ENCODE measurements at places on chromosomes 5 and 9. TPM values are rescaled to one million over a fixed set of nuclear protein-coding genes. Genes with fewer than 3 reads are reported as not detected.

- no peak for DNase-seq
Observed at GRCh38 chr5:65094279-65094678, 325.5 kb downstream of the CWC27 start.

GRCh38 chr5:169577951-169578350 is 5.6 kb upstream of the SPDL1 start:
- DNase-seq: no peak

DNA sequence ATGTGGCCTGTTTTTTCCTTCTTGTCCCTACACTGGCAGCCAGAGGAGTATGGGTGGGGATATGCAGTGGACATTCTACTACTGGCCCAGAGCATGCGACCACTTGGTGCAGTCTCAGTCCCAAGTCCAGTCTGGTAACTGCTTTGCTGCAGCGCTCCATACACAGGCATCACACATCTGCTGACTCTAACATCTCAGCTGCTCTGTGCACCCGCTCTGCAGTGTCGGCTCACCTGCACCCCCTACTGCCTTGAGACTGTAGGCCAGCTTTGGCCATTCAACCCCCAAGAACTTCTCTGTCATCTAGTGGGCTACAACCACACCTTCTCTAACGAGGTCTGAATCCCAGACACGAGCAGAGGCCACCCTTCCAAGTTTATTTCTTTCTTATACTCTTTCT is 46.4 kb upstream of the SLCO6A1 start:
- no peak for DNase-seq

DNA sequence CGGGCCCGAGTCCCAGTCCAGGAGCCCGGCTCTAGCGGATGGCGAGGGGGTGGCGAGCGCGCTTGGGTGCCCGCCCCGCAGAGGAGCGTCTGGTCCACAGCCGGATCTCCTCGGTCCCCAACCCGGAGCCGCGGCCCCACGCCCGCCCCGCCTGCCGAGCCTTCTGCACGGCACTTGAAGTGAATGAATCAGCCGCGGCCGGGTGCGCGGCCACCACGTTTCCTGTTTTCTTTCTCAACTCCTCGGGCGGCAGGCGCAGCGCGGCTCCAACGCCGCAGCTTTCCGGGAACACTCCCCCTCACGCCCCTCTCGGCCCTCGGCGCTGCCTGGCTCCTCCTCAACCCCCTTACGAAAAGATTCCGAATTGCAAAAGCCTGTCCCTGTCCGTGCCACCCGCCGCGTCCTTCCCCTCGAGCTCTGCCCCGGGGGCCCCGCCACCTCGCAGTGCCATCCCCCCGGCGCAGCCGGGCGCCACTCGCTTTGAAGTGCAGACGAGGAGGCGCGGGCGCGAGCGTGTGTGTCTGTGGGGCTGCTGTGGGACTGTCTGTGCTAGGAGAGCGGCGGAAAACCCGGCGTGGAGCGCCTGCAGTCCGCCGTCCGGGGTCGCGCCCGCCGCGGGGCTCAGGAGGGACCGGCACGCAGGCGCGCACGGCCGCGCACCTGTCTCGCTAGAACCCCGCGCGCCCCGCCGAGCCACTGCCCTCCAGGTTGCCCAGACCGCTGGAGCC is 456.6 kb downstream of the RAB3C start:
- DNase-seq: peak; percentile 93

GRCh38 chr5:60541980-60542379 is 158.0 kb downstream of the DEPDC1B start:
- no peak for DNase-seq

The SLC4A9 gene
- 0.56 TPM for total RNA-seq

The TSLP gene
- total RNA-seq: 1.4 TPM

The SPINK7 gene
- total RNA-seq: 86.5 TPM

The MLANA gene
- total RNA-seq: 28.6 TPM
